ENCODE measurements at places on chromosomes 3 and 15. TPM values are rescaled to one million over a fixed set of nuclear protein-coding genes. Genes with fewer than 3 reads are reported as not detected.

The NFKBIZ gene
- 12.3 TPM for total RNA-seq

The LSAMP gene
- 69.4 TPM for total RNA-seq

The ZCWPW2 gene
- 2.1 TPM for total RNA-seq

The FOXB1 gene
- total RNA-seq, result 2.1 TPM

The CAND2 gene
- 10.3 TPM for total RNA-seq

The PLSCR2 gene
- not detected for total RNA-seq

The SAXO2 gene
- 5.9 TPM for total RNA-seq

The RBSN gene
- 51.6 TPM for total RNA-seq

The GRAMD1C gene
- 10.5 TPM for total RNA-seq

The TUSC7 gene
- total RNA-seq, result not detected

GRCh38 chr3:135806317-135806716, 159.2 kb upstream of the PPP2R3A start:
- H3K27me3 ChIP-seq, result no peaks in the 10 kb centered on the region
- no peak overlapping the region for H3K27ac ChIP-seq
- H3K4me1 ChIP-seq, result peaks cover 18% of the 10 kb centered on the region

GRCh38 chr3:123499322-123499721, 50.4 kb upstream of the ADCY5 start:
- H3K36me3 ChIP-seq, result peaks cover 12% of the 10 kb centered on the region
- H3K4me3 ChIP-seq, result no peak overlapping the region
- no peak overlapping the region for H3K27ac ChIP-seq
- H3K4me1 ChIP-seq, result no peaks in the 10 kb centered on the region
- no peak for DNase-seq
- no peaks in the 10 kb centered on the region for H3K27me3 ChIP-seq

DNA sequence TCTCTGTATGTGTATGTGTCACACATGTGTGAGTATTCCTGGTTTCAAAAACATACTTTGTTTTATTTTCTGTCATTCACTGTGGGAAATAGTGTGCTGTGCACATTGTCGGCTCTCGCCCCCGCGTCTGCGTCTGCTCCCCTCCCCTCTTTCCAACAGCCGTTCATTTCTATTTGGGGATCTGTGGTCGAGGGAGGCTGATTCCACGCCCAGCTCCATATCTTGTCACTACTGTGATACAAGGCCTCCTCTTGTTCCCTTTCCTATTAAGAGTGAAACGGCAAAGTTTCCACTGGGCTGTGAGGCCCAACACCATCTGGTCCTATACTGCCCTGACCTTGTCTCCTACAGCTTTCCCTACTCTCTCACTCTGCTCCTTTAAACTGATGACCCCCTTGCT, 172.5 kb upstream of the LRIG1 start:
- H3K27me3 ChIP-seq, result no peaks in the 10 kb centered on the region
- peak overlapping the region; percentile 57 for H3K27ac ChIP-seq
- no peak for DNase-seq
- H3K4me1 ChIP-seq, result peaks cover 4% of the 10 kb centered on the region
- H3K36me3 ChIP-seq, result no peaks in the 10 kb centered on the region
- no peak overlapping the region for H3K4me3 ChIP-seq

- peaks cover 8% of the 10 kb centered on the region for H3K36me3 ChIP-seq
- peaks cover 45% of the 10 kb centered on the region for H3K4me1 ChIP-seq
- no peak overlapping the region for H3K27ac ChIP-seq
These were observed 1.8 kb downstream of the APBA2 start for GRCh38 chr15:28887339-28888174.

DNA sequence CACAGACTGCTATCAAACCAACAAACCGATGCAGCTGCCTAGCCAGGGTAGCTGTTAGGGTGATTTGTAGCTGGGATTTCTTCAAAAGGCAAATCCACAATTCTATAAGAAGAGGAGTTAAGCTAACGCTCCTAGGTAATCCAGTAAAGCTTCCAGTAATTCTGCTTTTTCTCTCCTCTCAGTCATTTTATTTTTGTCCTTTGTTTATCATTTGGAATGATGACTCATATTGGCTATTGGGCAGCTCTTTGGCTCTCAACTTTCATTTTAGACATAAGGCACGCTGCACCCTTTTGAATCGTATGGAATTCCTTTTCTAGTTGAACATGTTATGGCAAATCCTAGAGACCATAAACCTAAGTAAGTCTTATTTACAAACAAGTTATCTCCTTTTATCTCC, 53.2 kb upstream of the PPARG start:
- no peak overlapping the region for H3K27ac ChIP-seq
- DNase-seq, result peak; percentile 53
- no peak overlapping the region for H3K4me3 ChIP-seq
- H3K36me3 ChIP-seq, result no peaks in the 10 kb centered on the region
- no peaks in the 10 kb centered on the region for H3K27me3 ChIP-seq

DNA sequence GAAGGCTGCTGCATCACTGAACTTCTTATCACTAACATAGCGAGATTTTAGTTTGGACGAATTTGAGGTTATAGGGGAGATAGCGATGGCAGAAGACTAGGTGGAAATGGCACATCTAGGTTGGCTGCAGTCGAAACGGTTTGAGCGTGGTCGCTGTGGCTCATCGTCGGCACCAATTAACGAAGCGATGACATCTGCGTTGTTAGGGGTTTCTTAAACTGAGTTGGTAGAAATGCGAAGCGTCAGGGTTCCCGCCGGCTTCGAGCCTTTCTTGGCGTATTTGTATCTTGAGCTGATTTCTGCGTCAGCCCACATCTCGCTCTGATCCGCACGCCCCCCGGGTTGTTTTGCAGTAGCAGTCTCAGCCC, 319 bp downstream of the LNP1 start:
- H3K27me3 ChIP-seq, result no peaks in the 10 kb centered on the region
- H3K4me1 ChIP-seq, result peaks cover 13% of the 10 kb centered on the region
- H3K36me3 ChIP-seq, result no peaks in the 10 kb centered on the region
- H3K27ac ChIP-seq, result peak overlapping the region; percentile 99
- peak; percentile 84 for DNase-seq
- H3K4me3 ChIP-seq, result peak overlapping the region; percentile 92

DNA sequence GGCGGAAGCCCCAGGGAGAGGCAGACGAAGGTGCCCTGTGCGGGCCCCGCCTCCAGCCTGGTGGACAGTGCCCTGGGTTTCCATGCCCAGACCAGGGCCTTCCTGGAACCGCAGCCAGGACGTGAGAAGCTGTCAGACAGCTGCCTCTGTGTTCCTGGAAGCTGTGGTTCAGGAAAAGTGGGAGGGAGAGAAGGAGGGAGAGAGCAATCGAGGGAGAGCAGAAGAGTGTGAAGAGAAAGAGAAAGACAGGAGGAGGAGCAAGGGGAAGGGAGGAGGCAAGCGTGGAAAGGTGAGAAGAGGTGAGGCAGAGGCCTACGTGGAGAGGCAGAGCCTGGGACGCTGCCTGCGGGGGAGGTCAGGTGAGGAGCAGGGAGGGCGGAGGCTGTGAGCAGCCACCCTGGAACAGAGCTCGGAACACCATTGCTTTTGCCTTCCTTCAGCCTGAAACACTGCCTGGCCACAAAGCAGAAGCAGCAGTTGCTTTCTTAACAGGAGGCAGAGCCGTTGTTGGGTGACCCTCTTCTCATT, 18.6 kb downstream of the ZDHHC19 start:
- H3K27ac ChIP-seq, result peak overlapping the region; percentile 57
- H3K4me3 ChIP-seq, result no peak overlapping the region
- H3K4me1 ChIP-seq, result peaks cover 44% of the 10 kb centered on the region
- DNase-seq, result no peak
- H3K36me3 ChIP-seq, result peaks cover 3% of the 10 kb centered on the region

DNA sequence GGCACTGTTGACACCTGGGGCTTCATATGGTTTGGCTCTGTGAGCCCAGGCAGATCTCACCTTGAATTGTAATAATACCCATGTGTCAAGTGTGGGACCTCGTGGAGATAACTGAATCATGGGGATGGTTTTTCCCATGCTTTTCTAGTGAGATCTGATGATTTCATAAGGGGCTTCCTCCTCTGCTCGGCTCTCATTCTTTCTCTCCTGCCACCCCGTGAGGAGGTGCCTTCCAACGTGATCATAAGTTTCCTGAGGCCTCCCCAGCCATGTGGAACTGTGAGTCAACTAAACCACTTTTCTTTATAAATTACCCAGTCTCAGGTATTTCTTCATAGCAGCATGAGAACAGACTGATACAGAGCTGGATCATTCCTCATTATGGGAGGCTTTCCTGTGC, 655.9 kb upstream of the ADAMTS9 start:
- no peaks in the 10 kb centered on the region for H3K36me3 ChIP-seq
- no peaks in the 10 kb centered on the region for H3K4me1 ChIP-seq
- H3K4me3 ChIP-seq, result no peak overlapping the region
- H3K27ac ChIP-seq, result no peak overlapping the region

- no peak for DNase-seq
- H3K36me3 ChIP-seq, result no peaks in the 10 kb centered on the region
- H3K27ac ChIP-seq, result no peak overlapping the region
- H3K27me3 ChIP-seq, result no peaks in the 10 kb centered on the region
- H3K4me1 ChIP-seq, result peaks cover 3% of the 10 kb centered on the region
- no peak overlapping the region for H3K4me3 ChIP-seq
These were observed 223.6 kb downstream of the SHQ1 start for GRCh38 chr3:72624656-72625055.

GRCh38 chr3:67458408-67458807, 196.0 kb downstream of the SUCLG2 start:
- H3K4me1 ChIP-seq, result no peaks in the 10 kb centered on the region
- no peaks in the 10 kb centered on the region for H3K27me3 ChIP-seq
- H3K36me3 ChIP-seq, result no peaks in the 10 kb centered on the region

- no peaks in the 10 kb centered on the region for H3K27me3 ChIP-seq
- H3K4me1 ChIP-seq, result peaks cover 42% of the 10 kb centered on the region
- no peaks in the 10 kb centered on the region for H3K36me3 ChIP-seq
- H3K4me3 ChIP-seq, result no peak overlapping the region
- no peak for DNase-seq
- H3K27ac ChIP-seq, result peak overlapping the region; percentile 63
These were observed 73.2 kb upstream of the DLG1 start for GRCh38 chr3:197371591-197372046.

- no peaks in the 10 kb centered on the region for H3K36me3 ChIP-seq
- no peak overlapping the region for H3K4me3 ChIP-seq
- H3K4me1 ChIP-seq, result no peaks in the 10 kb centered on the region
These were observed 33.1 kb downstream of the TBC1D5 start for GRCh38 chr3:17709236-17709810.

DNA sequence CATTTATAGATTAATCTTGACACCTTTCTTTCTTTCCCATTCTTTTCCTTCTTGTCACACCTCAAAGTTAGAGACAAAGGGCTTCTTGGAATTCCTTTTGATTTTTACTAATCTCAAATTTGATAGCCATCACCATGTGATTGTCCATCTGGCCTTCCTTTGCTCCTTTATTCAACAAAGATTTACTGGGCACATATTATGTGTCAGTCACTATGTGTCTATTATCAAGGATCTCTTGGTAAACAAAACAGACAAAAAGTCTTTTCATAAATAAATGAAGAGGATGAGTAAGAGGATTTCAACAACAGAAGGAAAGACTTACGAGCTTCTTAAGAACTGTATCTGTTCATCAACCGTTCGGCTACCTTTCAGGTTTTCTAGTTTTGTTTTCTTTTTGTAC, 56.5 kb downstream of the SAMMSON start:
- no peaks in the 10 kb centered on the region for H3K4me1 ChIP-seq
- DNase-seq, result no peak
- no peak overlapping the region for H3K27ac ChIP-seq
- no peaks in the 10 kb centered on the region for H3K36me3 ChIP-seq
- no peak overlapping the region for H3K4me3 ChIP-seq
- H3K27me3 ChIP-seq, result no peaks in the 10 kb centered on the region

DNA sequence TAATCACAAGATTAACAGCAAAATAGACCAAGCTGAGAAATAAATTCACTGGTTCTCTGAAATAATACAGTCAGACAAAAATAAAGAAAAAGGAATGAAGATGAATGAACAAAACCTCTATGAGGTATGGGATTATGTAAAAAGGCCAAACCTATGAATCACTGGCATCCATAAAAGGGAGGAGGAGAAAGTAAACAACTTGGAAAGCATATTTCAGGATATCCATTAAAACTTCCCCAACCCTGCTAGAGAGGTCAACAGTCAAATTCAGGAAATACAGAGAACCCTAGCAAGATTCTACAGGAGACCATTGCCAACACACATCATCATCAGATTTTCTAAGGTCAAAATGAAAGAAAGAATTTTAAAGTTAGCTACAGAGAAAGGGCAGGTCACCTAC, 649.7 kb upstream of the CBLB start:
- H3K4me1 ChIP-seq, result no peaks in the 10 kb centered on the region
- no peak overlapping the region for H3K27ac ChIP-seq
- no peaks in the 10 kb centered on the region for H3K27me3 ChIP-seq
- no peak for DNase-seq
- H3K36me3 ChIP-seq, result no peaks in the 10 kb centered on the region

DNA sequence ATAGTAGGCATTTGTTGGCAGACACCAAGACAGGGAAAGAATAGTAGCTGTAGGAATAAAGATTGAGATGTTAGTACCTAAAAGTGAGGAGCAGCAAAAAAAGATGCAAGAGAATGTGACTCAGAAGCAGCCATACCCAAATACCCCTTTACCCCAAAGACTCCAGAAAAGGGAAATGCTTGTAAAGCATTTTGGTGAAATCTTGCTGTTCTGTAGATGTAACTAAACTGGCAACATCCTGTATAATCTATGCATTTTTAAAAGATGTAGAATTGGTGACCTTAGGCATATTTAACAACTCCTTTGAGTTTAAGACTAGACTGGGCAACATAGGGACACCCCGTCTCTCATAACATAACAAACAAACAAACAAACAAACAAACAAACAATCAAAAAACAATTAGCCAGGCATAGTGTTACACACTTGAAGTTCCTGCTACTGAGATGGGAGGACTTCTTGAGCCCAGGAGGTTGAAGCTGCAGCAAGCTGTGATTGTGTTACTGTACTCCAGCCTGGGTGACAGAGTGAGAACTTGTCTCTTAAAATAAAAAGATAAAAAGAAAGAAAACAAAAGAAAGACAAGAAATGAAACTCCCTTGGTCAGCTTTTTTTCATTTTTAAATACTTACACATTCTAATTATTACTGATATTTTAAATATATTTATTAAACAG, 361.5 kb upstream of the KCNH8 start:
- no peak overlapping the region for H3K27ac ChIP-seq
- H3K4me3 ChIP-seq, result no peak overlapping the region
- no peak for DNase-seq
- no peaks in the 10 kb centered on the region for H3K36me3 ChIP-seq

GRCh38 chr3:175716446-175716845, 857.3 kb downstream of the NAALADL2 start:
- no peak for DNase-seq
- no peaks in the 10 kb centered on the region for H3K27me3 ChIP-seq
- no peaks in the 10 kb centered on the region for H3K36me3 ChIP-seq
- no peaks in the 10 kb centered on the region for H3K4me1 ChIP-seq
- H3K4me3 ChIP-seq, result no peak overlapping the region

All from spinal cord (tissue), 10 donors.